Esophagus squamous epithelium (tissue), 5 donors: ENCODE measurements at places on chromosomes 4 and X.

DNA sequence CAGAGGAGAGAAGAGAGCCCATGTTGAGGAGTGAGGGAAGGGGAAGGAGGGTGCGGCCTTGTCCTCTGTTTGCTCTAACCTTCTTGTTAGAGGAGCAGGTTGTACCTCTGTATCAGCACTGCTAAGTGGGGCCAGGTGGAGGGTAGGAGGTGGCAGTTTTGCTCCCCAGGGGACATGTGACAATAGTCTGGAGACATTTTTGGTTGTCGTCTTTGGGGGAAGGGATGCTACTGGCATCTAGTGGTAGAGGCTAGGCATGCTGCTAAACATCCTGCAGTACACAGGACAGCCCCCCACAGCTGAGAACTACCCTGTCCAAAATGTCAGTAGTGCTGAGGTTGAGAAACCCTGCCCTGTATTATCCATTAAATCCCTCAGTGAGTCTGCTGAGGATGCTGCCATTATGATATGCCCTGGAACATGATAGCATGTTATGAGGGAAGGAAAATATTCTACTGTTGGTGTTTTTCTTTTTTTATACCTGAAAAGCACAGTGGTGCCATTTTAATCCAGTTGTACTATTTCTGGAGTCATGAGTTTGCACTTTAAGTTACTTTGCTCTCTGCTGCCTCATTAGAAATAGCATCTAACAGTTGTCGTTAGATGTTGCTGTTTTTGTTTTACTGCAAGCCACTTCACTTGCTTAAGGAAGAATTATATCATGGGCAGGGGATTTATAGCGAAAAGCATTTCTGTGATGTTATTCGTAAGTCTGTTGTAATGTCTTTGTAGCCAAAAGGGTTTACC lies 90.6 kb downstream of the LRP2BP start:
- no peak overlapping the region for H3K4me3 ChIP-seq
- peaks cover 7% of the 10 kb centered on the region for H3K36me3 ChIP-seq
- DNase-seq: no peak
- no peaks in the 10 kb centered on the region for H3K27me3 ChIP-seq
- H3K27ac ChIP-seq: no peak overlapping the region
- H3K4me1 ChIP-seq: no peaks in the 10 kb centered on the region

GRCh38 chrX:25296850-25297249 lies 281.1 kb upstream of the ARX start:
- no peak for DNase-seq
- no peaks in the 10 kb centered on the region for H3K27me3 ChIP-seq
- no peak overlapping the region for H3K4me3 ChIP-seq

GRCh38 chrX:44314259-44314734 lies 29.2 kb downstream of the EFHC2 start:
- DNase-seq: no peak
- H3K27me3 ChIP-seq: no peaks in the 10 kb centered on the region
- no peak overlapping the region for H3K4me3 ChIP-seq
- no peaks in the 10 kb centered on the region for H3K4me1 ChIP-seq

DNA sequence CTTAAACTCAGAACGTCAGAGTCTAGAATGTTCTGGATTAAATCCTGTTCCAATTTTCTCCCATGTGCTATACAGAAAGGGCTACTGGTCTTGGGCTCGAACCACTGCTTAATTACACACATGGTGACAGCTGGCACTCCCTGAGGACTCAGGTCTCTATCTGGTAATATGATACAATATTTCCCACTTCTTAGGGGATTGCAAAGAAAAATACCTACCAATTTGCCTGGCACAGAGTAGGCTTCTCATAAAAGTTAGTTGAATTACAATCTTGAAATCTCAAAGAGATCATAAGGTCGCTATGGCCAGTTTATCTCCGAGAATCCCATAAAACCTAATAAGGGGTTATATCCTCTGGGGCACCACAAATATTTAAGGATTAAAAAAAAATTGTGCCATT lies 8.6 kb downstream of the GPM6B start:
- H3K4me3 ChIP-seq: no peak overlapping the region
- no peak overlapping the region for H3K27ac ChIP-seq
- H3K27me3 ChIP-seq: no peaks in the 10 kb centered on the region
- H3K36me3 ChIP-seq: no peaks in the 10 kb centered on the region
- no peaks in the 10 kb centered on the region for H3K4me1 ChIP-seq

GRCh38 chrX:40244980-40245379 lies 147.2 kb upstream of the BCOR start:
- H3K4me1 ChIP-seq: peaks cover 15% of the 10 kb centered on the region
- no peak overlapping the region for H3K27ac ChIP-seq
- H3K4me3 ChIP-seq: peak overlapping the region; percentile 18
- DNase-seq: no peak
- no peaks in the 10 kb centered on the region for H3K27me3 ChIP-seq

DNA sequence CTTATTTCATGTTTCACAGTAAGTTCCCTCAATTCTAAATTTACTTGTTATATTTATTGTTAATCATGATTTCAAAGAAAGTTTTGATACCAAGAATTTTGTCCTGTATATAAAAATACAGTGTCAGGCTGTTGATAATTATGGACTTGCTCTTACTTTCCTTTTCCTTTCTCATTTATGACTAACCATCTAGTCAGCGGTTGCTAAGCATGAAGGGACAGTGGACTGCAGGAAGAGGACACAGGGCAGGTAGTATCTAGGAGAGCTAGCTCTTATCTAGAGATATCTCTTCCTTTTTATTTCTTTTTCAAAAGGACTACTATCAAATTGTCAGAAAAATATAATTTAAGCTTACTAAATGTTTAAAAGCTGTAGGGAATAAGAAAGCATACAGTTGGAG lies 1.6 kb downstream of the OPRPN start:
- H3K27ac ChIP-seq: no peak overlapping the region
- H3K36me3 ChIP-seq: no peaks in the 10 kb centered on the region
- DNase-seq: no peak
- H3K27me3 ChIP-seq: no peaks in the 10 kb centered on the region
- H3K4me1 ChIP-seq: no peaks in the 10 kb centered on the region

DNA sequence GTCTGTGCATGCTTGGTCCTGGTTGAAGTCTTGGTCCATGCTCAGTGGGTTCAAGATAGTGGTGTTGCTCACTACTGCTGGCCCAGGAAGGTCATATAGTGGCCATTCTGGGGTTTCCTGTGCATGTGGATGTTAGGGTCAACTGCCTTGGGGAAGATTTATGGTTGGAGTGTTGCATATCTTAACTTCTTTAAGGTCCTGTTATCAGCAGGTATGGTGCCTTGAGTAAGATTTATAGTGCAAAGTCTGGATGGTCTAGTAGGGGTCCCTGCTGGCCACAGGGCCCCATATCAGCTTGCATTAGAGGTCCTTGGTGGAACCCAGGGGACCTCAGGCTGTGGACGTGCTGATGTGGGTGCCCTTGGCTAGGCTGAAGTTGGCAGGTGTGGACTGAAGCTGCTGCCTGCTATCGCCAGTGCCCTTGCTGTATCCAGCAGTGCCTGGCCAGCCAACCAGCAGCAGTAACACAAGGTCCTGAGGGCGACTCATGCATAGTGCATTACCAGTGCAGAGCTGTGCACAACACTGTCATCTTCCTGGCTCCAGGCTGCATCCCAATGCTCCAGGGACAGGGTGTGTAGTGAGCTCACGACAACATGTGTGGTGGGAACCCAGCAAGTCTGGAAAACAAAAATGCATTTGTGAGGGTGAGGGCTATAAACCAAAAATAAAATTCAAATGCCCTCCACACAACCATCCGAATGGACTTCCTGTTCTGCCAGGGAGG lies 61.0 kb downstream of the BEX3 start:
- no peak overlapping the region for H3K27ac ChIP-seq
- no peaks in the 10 kb centered on the region for H3K36me3 ChIP-seq
- H3K4me3 ChIP-seq: no peak overlapping the region
- no peaks in the 10 kb centered on the region for H3K4me1 ChIP-seq

- no peaks in the 10 kb centered on the region for H3K27me3 ChIP-seq
- peak overlapping the region; percentile 12 for H3K27ac ChIP-seq
- no peak for DNase-seq
- H3K4me1 ChIP-seq: peaks cover 17% of the 10 kb centered on the region
Measured at GRCh38 chr4:119233750-119234149, 21.2 kb downstream of the USP53 start.

GRCh38 chrX:40864972-40865371 lies 129.6 kb upstream of the MED14 start:
- no peak overlapping the region for H3K4me3 ChIP-seq
- H3K4me1 ChIP-seq: peaks cover 4% of the 10 kb centered on the region
- no peaks in the 10 kb centered on the region for H3K27me3 ChIP-seq
- no peak for DNase-seq

DNA sequence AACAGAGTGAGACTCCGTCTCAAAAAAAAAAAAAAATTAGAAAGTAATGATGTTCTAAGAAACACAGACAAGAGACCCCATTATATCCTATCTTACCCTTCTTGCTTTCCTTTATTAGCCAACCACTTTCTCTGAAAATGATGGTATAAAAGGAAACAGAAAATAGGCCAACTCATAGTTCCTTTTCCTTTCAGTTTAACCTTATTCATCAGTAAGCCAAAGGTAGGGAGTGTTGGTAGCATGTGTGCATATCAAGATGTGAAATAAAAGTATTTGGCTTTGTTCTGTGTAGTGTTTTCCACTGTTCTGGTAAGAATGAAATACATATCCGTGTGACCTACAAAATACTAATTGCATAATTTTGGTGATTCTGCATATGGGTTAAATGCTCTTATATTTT lies 266.6 kb downstream of the ZNF674 start:
- no peaks in the 10 kb centered on the region for H3K36me3 ChIP-seq
- H3K4me1 ChIP-seq: no peaks in the 10 kb centered on the region
- no peak overlapping the region for H3K4me3 ChIP-seq
- no peaks in the 10 kb centered on the region for H3K27me3 ChIP-seq
- no peak for DNase-seq

GRCh38 chr4:185309770-185310169 lies 86.0 kb downstream of the LRP2BP start:
- H3K4me3 ChIP-seq: no peak overlapping the region
- no peak for DNase-seq
- peaks cover 49% of the 10 kb centered on the region for H3K36me3 ChIP-seq
- H3K4me1 ChIP-seq: no peaks in the 10 kb centered on the region
- H3K27me3 ChIP-seq: no peaks in the 10 kb centered on the region

GRCh38 chrX:38435130-38435529 lies 82.7 kb downstream of the OTC start:
- DNase-seq: no peak
- no peak overlapping the region for H3K4me3 ChIP-seq

- no peaks in the 10 kb centered on the region for H3K4me1 ChIP-seq
- no peak overlapping the region for H3K4me3 ChIP-seq
- no peaks in the 10 kb centered on the region for H3K36me3 ChIP-seq
- no peaks in the 10 kb centered on the region for H3K27me3 ChIP-seq
- DNase-seq: no peak
- H3K27ac ChIP-seq: no peak overlapping the region
Measured at GRCh38 chr4:146407257-146407656, 114.5 kb downstream of the SLC10A7 start.

- H3K36me3 ChIP-seq: no peaks in the 10 kb centered on the region
- no peak overlapping the region for H3K27ac ChIP-seq
- no peak overlapping the region for H3K4me3 ChIP-seq
- DNase-seq: no peak
- no peaks in the 10 kb centered on the region for H3K4me1 ChIP-seq
Measured at GRCh38 chrX:29746326-29746725, 469.0 kb upstream of the MAGEB2 start.

- no peak overlapping the region for H3K27ac ChIP-seq
- no peaks in the 10 kb centered on the region for H3K36me3 ChIP-seq
- H3K27me3 ChIP-seq: no peaks in the 10 kb centered on the region
- no peak for DNase-seq
- H3K4me3 ChIP-seq: no peak overlapping the region
- no peaks in the 10 kb centered on the region for H3K4me1 ChIP-seq
Measured at GRCh38 chr4:182531555-182532162, 288.5 kb downstream of the TENM3 start.

- H3K27ac ChIP-seq: no peak overlapping the region
- no peak for DNase-seq
- H3K4me1 ChIP-seq: peaks cover 7% of the 10 kb centered on the region
- H3K36me3 ChIP-seq: no peaks in the 10 kb centered on the region
- H3K27me3 ChIP-seq: no peaks in the 10 kb centered on the region
- H3K4me3 ChIP-seq: no peak overlapping the region
Measured at GRCh38 chr4:78671903-78672815, 104.0 kb upstream of the BMP2K start.
